DMS 273 treated with DMSO at 0.1 percent for 48 hours (cell line): ENCODE measurements at places on chromosomes 1 and 21.

GRCh38 chr1:112506306-112506705, 2.5 kb upstream of the WNT2B start:
- DNase-seq = no peak

DNA sequence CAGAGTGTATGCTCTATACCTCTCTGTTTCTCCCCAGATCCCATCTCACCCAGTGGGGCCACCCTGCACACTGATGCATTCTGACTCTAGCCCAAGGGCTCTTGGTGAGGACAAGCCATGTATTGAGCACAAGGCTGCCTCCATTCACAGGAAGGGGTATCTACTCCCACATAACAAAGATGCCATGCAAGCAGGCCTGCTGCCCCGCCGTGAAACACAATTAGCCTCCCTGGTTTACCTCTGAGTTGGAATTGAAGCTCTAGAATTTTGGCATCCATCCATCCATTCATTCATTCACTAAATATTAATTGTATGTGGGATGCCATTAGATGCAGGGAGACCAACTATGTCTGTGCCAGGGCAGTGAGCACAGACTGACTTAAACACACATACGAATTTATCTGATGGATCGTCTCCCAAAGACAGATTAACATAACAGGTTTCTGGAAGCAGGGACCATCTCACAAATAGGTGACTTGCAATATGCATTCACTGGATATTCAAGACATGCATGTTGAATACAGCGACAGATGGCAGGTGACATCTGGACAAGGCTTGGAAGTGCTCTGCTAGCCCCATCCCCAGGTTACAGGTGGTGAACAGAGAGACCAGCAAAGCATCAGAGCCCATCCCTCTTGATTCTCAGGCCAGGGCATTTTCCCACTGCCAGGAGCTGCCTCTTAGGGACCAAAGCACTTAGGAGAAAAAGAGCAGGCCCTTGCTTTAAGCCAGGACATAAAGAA, 34.3 kb downstream of the TRABD2B start:
- DNase-seq = peak; percentile 34

DNA sequence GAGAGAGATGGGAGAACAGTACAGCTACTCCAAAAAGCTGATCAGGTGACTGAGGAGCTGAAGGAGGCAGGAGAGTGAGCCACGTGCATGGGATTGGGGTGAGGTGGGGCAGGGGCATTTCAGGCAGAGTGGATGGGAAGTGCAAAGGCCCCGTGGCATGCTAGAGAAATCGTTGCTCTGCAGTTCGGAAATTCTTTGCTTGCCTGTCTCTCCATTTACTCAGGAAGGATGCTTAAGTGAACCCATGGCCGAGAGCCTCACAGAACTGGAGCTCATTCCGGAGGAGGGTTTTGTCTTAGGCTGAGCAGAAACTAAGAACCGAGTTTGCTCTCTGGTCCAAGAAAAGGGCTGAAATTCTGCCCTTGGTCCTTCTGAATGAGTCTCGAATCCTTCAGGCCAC, 139.8 kb upstream of the TMEM51 start:
- DNase-seq = no peak

DNA sequence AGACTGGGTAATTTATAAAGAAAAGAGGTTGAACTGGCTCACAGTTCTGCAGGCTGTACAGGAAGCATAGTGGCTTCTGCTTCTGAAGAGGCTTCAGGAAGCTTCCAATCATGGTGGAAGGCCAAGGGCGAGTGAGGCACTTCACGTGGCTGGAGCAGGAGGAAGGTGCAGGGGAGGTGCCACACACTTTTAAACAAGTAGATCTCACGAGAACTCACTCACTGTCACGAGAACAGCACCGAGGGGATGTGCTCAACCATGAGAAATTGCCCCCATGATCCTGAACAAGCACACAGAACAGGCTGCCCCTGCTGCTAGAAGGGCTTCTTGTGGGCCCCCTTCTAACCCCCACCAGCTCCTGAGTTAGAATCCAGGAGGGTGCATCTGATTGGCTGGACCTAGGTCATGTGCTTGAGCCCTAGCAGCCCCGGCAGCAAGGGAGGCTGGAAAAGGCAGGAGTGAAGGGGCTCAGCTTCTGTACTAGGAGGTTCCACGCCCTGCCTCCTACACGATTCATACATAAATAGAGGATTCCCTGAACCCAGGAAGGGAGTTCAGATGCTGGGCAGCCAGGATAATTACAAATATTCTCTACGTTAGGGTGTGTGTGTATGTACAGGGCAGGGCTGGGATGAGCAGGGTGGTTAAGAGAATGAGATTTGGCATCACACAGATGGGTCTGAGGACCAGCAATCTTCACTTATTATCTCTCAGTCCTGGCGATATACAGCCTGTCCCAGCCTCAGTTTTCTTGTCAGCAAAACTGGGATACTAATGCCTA, 72.8 kb upstream of the ATP5PO start:
- DNase-seq = no peak

DNA sequence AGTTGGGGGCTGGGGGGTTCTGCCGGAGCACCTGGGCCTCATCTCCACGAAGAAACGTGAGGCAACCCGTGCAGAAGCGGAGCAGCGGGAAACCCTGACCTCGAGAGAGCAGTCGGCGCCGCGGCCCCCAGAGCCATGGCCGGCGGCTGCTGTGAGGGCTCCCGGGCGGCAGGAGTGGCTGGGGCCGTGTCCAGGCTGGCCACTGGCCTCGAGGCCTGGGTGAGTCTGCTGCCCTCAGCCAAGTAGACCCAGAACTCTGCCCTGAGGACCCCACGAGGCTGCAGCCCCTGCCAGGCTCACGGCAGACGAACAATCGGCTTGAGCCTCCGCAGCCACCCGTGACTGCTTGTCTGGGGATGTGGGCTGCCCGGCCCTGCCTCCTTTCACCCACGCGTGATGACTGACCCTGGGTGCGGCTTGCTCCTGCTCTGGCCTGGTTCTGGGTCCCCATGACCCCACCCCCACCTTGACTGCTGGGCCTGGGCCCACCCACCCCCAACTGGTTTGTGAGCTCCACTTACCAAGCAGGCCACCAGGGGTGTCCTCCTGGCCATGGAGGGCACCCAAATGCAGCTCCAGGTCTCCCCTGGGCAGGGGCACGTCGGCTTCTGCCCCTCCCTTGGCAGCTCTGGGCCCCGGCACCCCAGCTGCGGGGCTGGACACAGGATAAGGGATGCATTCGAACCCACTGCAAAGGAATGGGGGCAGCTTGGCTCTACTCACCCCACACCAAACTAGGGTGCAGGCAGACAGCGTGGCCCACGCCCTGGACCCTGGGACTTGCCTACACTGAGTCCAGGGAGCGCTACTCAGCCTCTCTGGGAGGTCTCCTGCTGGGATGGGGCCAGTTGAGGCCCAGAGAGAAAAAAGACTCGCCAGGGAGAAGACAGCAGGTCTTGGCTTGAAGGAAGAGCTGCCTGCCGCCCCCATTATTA, 34.2 kb downstream of the MORN1 start:
- no peak for DNase-seq

- no peak for DNase-seq
Measured at GRCh38 chr21:28541371-28542112, 451.1 kb downstream of the LTN1 start.

GRCh38 chr1:207393610-207394009, 60.5 kb upstream of the CR2 start:
- DNase-seq = no peak

DNA sequence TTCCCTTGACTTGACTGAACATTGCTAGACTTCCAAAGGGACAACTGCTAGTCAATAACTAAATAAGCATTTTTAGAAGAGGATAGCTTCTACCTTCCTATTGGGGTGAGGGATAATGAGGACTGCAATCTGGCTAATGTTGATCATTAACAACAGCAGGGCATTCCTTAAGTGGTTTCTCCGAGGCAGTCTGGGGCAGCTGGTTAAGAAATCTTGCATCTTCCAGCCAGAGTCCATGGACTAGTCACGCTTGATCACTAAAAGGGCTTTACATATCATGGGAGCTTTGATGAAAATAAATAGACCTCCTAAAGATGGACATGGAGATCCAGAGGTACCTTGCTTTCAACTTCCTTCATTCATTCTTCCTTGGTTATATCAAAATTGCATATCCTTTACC, 329.4 kb upstream of the ESRRG start:
- no peak for DNase-seq

- DNase-seq = no peak
Measured at GRCh38 chr21:26120828-26121227, 49.7 kb downstream of the APP start.

DNA sequence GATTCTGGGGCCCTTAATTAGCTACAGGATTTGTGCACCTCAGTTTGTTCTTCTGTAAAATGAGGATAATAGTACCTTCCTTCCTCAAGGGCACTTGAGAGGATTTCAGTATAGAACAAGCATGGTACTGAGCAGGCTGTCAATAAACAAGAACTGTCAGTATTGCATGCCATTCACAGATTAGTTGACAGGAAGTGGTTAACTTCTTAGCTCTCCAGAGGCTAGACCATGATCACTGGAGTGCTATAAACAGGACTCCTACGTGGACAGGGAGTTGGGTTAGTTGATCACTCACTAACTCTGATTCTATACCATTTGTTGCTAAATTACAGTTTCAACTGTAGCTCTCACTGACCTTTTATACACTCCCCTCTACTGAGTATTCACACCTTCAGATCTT, 126.2 kb upstream of the DAB1 start:
- DNase-seq = no peak
